ENCODE measurements at places on chromosomes 4 and X. TPM values are rescaled to one million over a fixed set of nuclear protein-coding genes. Genes with fewer than 3 reads are reported as not detected.
A peak's percentile ranks its signal among the peaks of the same experiment; 100 is the strongest.

DNA sequence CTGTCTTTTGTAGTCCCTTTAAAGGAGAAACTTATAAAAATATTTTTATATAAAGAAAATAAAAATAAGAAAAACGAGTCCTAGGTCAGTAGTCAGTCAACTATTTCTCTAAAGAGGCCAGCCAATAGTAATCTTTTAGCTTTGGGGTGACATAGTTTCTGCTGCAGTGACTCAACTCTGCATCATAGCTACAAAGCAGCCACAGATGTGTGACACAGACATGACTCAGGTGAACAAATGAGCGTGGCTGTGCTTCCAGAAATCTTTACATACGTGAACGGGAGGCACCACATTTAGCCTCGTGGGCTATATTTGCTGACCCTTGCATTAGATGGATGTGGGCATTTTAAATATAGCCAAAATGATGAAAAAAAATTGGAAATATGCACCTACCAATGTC is 1862.5 kb upstream of the TENM3 start:
- DNase-seq: no peak

- DNase-seq: no peak
These were observed 34.0 kb downstream of the GAK start for GRCh38 chr4:898123-898522.

- no peak for DNase-seq
These were observed 160.3 kb downstream of the SHOX start for GRCh38 chrX:790783-791360.

GRCh38 chr4:147683717-147684700 is at the start of gene PRMT9:
TSS of gene PRMT9 (minus strand) at chr4:147684163. CDS start at chr4:147683987, 176 bp downstream.
- DNase-seq: peak; percentile 93

- peak; percentile 37 for DNase-seq
These were observed 602.8 kb upstream of the DIPK2B start for GRCh38 chrX:45803383-45803921.

The CYSLTR1 gene
- 2.1 TPM for total RNA-seq

The MAGEB1 gene
- total RNA-seq: not detected

- DNase-seq: peak; percentile 24
These were observed 521.6 kb upstream of the SLIT2 start for GRCh38 chr4:19729886-19730651.

DNA sequence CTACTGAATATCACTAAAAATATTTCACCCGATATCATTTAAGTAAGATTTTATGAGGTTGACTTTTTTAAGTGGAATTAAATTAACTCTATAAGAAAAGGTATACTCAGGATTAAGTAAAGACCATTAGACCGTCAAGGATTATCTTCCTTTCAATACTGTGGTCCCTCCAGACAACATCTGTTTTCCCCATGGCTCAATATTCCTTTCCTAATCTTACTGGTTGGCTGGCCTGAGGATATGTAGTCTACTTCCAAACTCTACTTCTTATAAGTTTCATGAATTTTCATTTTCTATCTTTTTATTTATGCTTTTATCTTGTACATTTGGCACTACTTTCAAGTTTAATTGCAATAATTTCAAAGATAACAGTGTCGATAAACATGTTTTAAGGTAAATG is 725.4 kb downstream of the PCDH7 start:
- DNase-seq: no peak
